Stimulated activated CD8-positive, alpha-beta memory T cell treated with anti-CD3 and anti-CD28 coated beads, Interleukin-4, amount 100 ng/mL, for 24 hours (primary cell): ENCODE measurements at places on chromosomes 3 and 15.

DNA sequence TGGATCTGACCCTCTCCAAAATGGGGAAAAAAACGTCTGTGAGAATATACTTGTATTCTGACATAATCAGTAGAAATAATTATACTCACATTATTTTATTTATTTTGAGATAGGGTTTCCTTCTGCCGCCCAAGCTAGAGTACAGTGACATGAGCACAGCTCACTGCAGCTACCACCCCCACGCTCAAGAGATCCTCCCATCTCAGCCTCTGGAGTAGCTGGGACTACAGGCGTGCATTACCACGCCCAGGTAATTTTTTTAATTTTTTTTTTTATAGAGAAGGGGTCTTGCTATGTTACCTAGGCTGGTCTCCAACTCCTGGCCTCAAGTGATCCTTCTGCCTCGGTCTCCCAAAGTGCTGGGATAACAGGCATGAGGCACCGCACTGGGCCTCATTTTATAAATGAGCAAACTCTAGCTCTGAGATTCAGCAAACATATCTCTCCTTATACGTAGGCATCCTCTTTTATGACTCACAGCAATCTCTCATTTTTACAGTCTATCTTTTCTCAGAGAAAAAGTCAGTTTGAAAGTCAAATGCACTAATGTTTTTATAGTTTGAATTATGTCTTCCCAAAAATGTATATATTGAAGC, 989 bp upstream of the VGLL3 start:
- DNase-seq, result no peak

DNA sequence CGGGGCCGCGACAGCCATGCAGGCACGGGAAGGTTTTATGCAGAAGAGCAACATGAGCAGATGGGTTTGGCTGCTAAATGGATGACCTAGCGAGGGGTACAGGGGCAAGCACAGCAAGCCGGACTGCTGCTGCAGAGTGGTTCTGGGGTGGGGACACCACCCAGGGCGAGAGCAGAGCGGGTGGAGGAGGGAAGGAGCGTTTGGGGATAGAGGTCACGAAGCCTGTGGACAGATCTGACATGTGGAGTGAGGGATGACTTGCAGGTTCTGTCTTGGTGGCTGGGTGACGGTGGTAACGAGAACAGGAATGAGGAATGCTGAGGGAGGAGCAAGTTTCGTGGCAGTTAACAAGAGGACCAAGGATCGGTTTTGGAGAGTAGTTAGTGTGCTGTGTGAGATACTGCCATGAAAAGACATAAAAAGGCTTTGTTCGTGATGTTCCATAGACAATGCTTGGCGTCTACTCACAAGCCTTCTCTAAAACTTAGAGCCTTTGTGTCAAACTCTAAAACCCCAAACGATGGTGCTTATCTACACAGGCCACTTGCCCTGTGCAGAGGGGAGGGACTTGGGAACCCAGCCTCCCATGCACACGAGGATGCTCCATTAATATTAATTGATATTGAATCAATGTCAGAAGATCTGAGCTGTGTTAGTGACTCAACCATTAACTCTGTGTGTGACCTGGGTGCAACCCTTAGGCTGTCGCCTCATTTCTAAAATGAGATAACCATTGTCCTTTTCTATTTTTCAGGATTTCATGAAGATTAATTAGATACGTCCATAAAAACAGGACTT, 132.7 kb upstream of the SLC2A2 start:
- no peak for DNase-seq

DNA sequence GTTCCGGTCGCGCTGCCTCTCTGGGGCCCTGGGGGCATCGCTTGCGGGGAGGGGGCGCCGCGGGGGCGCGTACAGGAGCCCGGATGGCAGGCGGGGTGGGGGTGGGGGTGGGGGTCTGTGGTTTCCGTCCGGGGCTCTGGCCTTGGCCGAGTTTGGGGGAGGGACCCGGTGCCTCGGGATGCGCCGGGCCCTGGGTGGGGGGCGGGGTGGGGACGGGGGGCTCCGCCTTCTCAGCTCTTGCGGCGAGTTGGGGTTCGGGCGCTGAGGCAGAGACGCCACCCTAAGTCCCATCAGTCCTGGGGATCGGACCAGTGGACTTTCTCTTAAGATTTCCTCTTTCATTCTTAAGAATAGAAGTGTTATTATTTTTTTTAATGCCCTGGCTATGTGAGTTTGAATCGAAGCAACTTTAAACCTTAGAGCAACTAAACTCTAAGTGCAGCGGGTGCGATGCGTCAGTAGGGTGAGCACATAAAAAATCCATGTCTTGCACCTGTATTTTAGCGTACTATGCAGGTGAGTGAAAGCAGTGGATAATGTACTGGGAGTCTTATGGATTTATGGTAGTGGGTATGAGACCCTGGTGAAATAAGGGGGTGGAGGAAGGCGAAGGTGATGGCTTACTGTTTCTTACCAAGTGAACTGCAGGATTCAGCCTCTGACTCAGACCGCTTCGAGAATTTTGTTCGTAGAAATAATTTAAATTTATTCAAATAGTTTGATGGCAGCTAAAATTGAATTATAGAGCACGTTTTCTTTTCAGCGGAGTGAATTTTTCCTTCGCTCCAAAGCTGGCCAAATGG, 762 bp downstream of the CTNNB1 start:
- peak; percentile 19 for DNase-seq

- DNase-seq, result no peak
Observed at GRCh38 chr3:129954514-129954913, 20.0 kb upstream of the TRH start.

- no peak for DNase-seq
Observed at GRCh38 chr15:29792426-29793159, 29.7 kb downstream of the TJP1 start.

GRCh38 chr15:100900795-100901169, 18.4 kb upstream of the LRRK1 start:
- no peak for DNase-seq

DNA sequence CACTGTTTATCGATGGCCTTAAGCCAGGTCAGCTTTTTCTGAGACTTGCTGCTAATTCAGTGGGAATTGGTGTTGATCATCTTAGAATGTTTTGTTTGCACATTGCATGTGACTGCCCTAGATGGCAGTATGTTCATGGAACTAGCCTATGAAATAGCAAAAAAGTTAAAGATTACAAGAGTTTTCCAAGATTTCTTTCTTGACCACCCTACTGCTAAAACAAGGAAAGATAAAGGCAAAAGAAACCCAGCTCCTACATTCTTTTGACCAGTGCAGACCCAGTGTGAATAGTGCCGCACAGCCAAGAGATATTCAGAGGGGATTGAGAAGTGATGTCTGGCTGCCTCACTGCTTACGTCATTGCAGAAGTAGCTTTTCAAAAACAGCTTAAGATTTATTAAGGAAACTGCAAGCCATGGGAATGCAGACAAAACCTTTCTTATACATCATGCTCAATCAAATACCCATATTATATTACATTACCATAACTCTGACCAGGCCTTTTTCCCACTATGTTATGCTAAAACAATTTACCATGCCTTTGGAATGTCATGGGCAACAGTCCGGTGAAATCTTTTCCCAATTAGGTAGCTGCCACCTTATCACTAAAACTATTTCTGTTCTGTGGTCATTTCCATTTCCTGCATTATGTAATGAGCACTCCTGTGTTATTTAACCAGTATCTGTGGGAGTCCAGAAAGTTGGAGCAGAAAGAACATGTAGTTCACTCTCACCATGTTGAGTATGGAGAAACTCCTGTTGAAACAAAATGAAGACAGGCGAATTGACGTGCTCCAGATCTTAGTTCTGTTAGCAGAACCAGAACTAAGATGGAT, 6.0 kb downstream of the PHLDB2 start:
- no peak for DNase-seq

DNA sequence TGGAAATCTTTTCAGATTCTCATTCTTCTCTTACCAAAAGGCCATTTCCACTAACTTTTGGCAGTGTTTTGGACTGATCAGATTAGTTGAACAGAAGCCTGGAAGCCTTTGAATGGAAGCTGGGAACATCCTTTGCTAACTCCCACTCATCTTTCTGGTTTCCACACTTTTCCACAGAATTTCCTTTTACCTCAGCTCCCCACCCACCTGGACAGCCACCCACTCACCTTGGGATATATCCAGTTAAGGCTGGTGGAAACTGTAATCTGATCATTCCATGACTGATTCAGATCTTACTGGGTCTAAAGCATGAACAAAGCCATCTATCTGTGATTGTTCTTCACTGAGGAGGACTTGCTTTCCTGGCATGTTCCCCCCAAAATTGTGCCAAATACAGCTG, 119.5 kb downstream of the CCNL1 start:
- DNase-seq, result no peak

DNA sequence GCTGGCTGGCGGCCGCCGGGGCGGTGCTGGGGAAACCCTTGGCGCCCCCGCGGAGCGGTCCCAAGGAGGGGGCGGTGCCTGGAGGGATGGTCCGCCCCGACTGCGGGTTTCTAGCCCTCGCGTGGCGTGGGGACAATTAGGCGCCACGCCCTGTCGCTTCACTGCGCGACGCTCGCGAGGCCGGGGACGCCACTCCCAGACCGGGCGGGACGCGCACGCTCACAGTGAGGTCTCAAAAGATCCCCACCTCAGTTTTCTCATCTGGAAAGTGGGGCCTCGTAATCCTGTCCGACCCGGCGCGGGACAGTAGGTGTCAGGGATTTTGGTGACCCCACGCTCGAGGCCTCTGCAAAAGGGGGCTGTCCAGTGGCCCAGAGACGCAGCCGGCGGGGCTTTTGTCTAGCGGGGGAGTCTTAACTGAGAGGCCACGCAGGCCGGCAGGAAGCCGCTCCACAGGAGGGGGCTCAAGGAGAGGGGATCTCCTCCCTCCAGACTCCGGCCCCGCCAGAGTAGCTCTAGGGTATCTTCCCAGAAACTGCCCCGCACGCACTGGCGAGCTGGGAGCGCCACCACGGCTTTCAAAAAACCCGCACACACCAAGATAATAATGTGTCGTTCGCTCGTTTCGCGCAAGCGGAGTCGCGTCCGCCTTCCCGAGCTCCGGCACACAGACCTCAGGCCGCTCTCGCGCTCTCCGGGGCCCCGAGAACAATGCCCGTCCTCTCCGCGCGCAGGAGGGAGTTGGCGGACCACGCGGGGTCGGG, 710 bp upstream of the CLK3 start:
- peak; percentile 88 for DNase-seq

DNA sequence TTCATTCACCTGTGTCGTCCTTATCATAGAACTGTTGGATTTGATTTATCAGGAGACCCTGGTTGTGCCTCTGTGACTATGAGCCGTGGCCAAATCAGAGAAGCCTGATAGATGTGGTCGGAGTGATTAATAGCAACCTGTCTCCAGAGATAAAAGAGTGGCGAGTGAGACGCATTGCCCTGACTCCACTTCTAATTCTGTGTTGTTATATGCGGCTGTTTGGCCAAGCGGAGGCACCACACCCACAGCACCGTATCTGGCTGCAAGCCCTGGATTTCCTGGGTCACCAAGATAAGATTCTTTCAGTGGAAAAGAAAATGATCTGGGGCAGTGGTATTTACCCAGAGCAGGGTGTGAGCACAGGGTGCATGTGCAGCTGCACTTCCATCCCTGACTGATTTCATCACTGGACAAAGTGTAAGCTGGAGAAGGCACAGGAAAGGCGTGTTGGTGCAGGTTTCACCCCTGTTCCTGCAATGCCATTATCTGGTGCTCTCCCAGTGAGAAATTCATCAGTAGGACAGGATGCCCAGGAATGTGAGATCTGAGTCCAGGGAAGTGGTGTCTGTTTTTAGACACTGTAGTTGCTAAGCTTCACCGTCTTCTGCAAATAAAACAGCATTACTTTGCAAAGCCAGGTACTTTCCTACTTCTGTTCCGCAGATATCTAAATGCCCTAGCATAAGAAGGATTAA, 84.6 kb downstream of the CD47 start:
- no peak for DNase-seq

GRCh38 chr15:82039871-82040270, 5.9 kb downstream of the MEX3B start:
- no peak for DNase-seq

GRCh38 chr3:128553560-128553959, 60.6 kb upstream of the GATA2 start:
- DNase-seq, result no peak

DNA sequence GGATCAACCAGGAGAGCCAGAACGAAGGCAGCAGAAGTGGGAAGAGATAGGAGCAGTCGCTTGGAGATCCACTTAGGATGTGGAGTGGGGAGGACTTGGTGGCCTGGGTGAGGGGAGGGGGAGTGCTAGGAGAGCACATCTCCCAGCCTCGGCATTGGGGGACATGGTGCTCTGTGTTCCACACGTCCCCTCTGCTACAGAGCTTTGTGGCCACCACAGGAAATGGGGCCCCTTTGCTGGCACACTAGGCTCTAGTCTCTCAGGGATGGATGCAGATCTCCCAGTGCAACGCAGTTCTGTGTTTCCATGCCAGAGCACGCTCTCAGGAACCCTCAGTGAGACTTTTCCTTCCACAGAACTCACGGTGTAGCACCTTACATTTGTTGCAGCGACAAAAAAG, 68.8 kb downstream of the CHDH start:
- no peak for DNase-seq

GRCh38 chr3:142240708-142241107, 15.3 kb upstream of the GK5 start:
- DNase-seq, result no peak

DNA sequence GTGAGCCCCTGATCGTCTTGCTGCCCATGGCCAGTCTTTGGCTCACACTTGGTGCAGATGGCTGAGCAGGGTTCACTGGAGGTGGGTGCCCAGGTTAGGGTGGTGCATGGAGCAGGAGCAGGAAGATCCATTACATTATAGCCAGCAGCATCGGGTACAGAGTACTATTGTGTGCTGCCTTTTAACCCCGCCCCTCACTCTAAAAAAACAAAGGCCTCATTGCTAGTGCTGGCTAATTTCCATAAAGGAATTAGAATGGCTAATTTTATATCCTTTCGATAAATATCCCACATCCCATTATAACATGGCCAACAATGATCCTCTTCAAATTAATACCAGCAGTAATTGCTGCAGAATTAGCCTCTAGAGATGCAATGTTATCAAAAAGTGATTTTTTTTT, 45.8 kb upstream of the PPP4R2 start:
- DNase-seq, result no peak

GRCh38 chr3:146092230-146092629, 68.8 kb downstream of the PLOD2 start:
- no peak for DNase-seq

- no peak for DNase-seq
Observed at GRCh38 chr3:149077628-149078027, 8.7 kb downstream of the HLTF start.
